ENCODE measurements at places on chromosomes 2 and 18.

DNA sequence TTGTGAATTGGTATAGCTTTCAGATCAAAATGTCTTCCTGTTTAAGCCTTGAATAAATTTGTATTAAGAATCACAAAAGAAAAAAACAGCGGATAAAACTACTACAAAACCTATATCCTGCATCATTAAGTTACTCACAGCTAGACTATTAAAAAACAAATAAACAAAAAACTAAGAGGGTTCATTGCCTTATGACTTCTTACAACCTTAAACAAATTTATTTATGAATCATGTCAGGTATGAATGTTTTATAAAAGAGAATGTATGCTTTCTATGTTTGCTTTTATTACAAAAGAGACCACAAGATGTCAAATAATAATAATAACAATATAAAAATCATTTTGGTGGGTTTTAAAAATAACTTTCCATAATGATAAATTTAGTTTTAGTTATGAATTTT lies 109.6 kb downstream of the FIGN start:
- DNase-seq, result no peak

GRCh38 chr2:676647-677055 lies 555 bp downstream of the TMEM18 start:
- peak; percentile 100 for DNase-seq

GRCh38 chr2:118417406-118418120 lies 329.3 kb downstream of the INSIG2 start:
- peak; percentile 3 for DNase-seq

DNA sequence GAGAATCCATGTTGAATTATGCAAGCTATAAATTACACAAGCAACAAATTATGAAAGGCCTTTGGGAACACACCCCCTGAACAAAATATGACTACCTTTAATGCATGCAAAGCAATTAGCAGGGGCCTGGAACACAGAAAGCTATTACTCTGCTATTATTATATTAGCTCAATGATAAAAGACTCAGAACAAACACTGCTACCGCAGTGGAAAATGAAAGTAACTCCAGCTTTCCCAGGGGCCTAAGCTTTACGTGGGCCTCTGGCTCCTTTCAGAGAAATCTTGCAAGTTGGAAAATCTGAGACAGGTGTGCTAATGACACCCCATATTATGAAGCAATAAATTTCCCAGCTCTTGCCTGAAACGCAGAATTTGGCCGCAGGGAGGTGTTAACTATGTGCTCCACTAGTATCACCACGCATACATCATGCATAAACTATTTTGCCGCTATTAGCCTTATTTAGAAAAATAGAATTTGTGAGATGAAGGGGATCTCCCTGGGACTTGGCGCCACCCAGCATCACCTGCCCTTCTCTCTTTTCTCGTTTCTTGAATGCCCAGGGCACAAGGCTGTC lies 321.6 kb upstream of the LYPD1 start:
- DNase-seq, result no peak

DNA sequence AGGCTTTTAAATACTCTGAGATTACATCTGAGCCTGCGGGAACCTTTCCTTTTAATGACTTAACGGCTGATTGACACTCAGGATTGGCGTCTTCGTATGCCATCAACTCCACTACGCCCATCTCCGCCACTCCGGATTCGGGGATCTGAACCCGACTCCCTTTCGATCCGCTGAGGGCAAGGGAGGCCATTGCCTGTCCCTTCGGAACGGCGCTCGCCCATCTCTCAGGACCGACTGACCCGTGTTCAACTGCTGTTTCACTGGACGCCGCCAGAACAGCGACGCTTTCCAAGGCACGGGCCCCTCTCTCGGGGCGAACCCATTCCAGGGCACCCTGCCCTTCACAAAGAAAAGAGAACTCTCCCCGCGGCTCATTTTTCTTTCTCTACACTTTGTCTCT lies 90.4 kb downstream of the PID1 start:
- DNase-seq, result no peak

DNA sequence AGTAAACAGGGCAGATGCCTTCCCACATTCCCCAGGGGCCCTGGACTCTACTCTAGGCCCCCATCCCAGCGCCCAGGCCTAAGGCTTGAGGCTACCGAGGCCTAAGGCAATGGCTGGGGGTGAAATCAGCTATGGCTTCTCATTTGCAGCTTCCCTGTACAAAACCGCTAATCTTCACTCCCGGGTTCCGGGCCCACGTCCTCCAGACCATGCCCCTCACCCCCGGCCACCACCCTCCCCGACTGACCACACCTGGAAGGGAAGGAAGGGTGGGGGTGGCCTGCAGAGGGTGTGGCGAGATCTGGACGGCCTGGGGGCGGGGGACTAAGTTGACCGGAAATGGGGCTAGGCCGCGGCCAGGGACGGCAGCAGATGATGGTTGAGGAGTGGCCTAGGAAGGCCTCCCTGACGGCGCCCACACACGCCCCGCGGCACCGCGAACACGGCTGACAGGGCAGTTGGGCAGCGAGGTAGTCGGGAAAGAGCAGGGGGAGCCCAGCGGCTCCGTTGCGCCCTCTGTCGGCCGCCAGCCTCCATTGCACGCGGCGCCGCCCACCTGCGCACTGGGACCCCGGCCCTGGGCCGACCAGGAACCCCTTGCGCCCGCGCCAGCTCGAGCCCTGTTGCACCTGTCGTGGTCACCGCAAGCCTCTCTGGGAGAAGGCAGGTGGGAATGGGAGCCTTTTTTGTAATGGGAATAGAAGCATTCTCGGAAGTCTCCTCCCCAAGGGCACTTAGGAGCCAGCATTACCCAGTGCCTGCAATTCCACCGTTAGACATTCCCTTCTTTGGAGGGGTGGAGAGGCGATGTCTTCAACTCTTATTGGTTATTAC lies 117.1 kb upstream of the STPG4 start:
- DNase-seq, result peak; percentile 88

GRCh38 chr18:60021556-60021955 lies 121.8 kb downstream of the PMAIP1 start:
- no peak for DNase-seq

GRCh38 chr2:68995916-68996315 lies 17.1 kb upstream of the ANTXR1 start:
- no peak for DNase-seq

DNA sequence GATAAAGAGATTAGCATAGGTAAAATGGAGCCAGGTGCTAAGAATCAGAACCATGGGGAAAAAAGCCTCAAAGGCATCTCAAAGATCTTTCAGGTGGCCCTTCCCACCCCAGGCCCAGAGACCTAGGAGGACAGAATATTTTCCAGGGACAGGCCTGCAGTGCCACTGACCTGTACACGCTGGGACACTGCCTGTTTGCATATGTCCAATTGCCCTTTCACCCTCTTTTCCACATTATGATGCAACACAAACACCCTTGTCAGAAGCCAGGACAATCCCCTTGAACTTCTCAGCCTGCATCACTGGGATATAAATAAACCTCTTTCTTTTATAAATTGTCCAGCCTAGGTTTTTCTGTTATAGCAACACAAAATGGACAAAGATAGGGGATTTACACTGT lies 419.1 kb downstream of the TRIB2 start:
- no peak for DNase-seq

GRCh38 chr18:59813942-59814341 lies 85.9 kb upstream of the PMAIP1 start:
- no peak for DNase-seq

DNA sequence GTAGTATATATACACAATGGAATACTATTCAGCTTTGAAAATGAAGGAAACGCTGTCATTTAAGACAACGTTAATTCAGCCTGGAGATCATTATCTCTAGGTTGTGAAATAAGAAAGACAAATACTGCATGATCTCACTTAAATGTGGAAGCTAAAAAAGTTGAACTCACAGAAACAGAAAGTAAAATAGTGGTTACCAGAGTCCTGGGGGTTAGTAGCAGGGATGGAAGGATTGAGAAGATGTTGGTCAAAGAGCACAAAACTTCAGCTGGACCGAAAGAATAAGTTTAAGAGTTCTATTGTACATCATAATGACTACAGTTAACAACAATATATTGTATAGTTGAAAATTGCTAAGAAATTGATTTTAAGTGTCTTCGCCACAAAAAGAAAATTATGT lies 670.3 kb downstream of the NR4A2 start:
- DNase-seq, result no peak

- no peak for DNase-seq
These were observed 96.2 kb downstream of the RAD51AP2 start for GRCh38 chr2:17422061-17422460.

- peak; percentile 87 for DNase-seq
These were observed 61.7 kb downstream of the LDLRAD4 start for GRCh38 chr18:13280070-13280795.

DNA sequence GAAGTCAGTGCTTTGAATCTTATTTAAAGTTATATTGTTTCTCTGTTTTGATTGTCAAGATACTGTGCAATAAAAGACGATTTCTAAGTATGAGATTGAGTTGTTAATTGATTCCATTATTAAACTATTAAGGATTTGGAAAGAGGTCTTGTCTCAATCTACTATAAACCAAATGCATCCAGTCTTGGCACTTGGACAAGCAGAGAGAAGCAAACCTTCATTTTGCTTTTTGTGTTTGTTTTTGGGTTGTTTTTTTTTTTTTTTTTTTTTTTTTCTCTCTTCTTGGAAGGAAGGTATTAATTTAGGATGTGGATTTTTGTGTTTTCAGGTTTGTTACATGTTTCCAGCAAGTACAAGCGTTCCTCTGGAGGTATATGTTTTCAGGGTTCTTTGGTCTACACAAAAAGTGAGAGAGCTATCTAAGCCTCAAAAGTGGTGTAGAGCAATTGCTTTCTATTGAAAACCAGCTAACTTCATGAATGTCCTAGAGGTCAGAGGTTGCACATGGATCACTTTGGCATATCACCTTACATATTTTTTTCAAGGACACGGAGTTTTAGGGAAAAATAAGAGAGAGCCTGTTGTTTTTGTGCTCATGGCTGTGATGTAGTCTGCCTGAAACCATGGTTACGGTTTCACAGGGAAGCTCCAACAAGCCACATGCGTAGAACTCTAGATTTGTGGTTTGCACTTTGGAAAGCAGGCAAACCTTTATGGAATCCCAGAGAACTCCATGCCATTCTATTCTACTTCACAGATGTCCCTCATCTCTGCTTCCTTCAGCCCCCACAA lies 1.8 kb downstream of the PRKCE start:
- no peak for DNase-seq

DNA sequence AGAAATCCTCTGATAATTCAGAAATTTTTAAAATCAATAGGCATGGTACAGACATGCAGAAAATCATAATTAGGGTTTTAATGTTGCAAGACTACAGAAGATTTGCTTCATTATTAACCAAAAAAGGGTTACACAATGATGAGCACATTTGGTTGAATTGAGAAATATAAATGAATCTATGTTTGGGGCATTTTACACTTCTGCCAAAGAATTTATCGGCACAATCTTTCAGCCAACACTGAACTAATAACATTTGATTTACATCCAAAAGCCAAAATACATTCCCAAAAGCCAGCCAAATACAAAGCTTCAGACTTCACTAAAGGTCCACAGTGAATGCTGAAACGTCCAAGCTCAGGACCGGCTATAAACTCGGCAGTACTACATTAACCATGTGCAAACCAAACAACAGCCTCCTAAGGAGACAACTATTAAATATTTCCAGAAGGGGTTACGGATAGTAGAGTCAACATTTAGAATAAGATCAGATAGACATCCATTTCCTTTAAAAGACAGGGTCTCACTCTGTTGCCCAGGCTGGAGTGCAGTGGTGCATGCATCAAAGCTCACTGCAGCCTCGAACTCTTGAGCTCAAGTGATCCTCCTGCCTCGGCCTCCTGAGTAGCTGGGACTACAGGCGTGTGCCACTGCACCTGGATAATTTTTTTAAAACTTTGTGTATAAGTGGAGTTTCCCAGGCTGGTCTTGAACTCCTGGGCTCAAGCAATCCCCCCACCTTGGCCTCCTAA lies 29.4 kb downstream of the SPRED2 start:
- no peak for DNase-seq

GRCh38 chr18:10743766-10744165 lies 217.9 kb downstream of the NAPG start:
- no peak for DNase-seq

DNA sequence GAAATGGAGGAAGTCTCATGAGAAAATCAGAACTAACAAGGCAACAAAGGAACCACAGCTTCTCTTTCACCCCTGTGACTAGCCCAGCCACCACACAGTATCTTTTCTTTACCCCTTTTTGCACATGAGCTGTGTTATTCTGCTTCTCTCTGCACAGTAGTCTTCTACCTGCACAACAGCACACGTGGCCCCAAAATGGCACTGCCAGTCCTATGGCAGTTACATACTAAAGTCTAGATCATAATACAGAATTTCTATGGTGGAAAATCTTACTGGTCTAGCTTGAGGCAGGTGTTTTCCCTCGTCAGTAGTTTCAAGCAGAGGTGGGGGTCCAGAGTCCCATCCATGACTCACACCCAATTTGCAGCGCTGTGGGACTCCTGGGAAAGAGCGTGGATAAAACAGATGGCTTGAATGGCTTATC lies 177.7 kb downstream of the DIS3L2 start:
- DNase-seq, result no peak

DNA sequence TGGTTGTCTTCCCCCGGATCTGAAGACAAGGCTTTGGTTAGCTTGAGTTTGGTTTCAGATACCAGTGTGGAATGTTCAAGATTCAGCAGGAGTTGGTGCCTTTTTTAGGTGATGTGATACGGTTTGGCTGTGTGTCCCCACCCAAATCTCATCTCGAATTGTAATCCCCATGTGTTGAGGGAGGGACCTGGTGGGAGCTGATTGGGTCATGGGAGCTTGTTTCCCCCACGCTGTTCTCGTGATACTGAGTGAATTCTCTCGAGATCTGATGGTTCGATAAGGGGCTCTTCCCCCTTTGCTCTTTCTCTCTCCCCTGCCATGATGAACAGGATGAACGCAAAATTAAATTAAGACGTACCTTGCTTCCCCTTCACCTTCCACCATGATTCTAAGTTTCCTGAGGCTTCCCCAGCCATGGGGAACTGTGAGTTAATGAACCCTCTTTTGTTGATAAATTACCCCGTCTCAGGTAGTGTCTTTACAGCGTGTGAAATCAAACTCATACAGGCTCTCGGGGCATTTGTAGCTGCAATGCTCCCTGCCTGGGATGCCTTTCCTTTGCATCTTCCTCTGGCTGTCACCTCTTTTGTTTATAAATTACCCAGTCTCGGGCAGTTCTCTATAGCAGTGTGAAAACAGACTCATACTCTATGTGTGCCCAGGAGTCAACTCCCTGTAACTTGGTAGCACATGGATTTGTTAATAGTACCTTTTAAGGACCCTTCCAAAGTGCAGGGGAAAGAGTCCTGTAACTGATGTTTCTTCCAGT lies 21.3 kb downstream of the PDCD1 start:
- no peak for DNase-seq

DNA sequence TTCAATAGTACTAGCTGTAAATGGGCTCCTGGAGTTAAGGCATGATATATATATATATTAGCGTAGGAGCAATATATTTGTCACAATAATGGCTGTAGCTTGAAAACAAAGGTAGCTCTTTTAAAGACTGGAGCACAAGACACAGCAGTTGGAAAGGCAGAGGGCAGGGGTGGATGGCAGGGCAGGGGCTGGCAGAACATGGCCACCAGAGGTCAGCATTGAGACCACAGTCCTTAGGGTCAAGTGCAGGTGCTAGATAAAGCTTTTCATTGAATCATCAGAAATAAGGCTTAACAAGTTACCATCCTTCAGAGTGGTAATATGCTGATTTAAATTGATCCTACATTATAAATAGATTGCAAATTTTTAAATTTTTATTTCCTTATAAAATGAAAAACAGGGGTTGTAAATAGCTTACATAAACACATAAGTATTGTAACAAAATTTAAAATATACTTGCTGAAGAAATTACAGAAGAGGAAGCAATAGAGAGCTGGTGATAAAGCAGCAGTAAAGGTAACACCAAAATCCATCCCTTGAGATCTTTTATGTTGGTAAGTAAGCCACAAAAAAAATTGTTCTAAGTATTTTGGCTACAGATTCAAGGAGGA lies 161.2 kb upstream of the PIEZO2 start:
- DNase-seq, result peak; percentile 47

All from kidney (tissue), 22 donors.